ENCODE measurements at places on chromosomes 2 and 18.

DNA sequence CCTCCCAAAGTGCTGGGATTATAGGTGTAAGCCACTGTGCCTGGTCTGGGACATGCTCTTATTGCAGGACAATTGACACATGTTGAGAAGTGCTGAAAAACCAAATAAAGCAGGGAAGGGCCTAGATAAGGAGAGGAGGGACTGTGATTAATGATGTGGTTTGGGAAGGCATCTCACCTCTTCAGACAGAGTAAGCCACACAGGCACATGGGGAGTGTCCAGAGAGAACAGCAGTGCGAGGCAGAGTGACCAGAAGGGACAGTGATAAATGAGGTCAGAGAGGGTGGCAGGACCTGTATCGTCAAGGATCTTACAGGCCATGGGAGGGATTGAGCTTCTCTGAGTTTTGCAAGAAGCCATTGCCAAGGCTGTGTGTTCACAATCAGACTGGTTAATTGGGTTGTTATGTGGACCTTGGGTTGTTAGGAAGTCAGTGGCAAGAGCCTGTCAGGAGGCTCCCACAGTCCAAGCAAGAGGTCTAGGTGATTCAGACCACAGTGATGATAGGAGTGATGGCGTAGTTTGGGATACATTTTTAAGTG is 58.5 kb downstream of the EIF5B start:
- no peak for DNase-seq

GRCh38 chr2:146214394-146214929 is 1630.4 kb upstream of the ACVR2A start:
- no peak for DNase-seq

DNA sequence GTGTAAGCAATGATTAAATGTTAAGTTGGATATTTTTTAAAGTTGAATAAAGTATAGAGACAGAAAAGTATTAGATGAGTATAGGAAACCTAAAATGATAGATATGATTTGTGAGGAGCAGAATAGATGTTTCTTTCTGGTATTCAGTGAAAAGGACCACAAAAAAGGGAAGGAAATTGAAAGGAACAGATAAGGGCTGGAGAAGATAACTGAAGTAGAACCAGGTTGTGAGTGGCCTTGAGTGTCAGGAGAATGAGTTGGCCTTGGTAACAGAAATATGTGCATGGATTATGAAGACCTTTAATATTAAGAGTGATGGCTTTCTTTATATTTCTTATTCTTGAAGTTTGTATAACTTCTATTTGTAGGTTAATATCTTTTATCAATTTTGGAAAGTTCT is 543.5 kb downstream of the METTL4 start:
- DNase-seq: no peak

DNA sequence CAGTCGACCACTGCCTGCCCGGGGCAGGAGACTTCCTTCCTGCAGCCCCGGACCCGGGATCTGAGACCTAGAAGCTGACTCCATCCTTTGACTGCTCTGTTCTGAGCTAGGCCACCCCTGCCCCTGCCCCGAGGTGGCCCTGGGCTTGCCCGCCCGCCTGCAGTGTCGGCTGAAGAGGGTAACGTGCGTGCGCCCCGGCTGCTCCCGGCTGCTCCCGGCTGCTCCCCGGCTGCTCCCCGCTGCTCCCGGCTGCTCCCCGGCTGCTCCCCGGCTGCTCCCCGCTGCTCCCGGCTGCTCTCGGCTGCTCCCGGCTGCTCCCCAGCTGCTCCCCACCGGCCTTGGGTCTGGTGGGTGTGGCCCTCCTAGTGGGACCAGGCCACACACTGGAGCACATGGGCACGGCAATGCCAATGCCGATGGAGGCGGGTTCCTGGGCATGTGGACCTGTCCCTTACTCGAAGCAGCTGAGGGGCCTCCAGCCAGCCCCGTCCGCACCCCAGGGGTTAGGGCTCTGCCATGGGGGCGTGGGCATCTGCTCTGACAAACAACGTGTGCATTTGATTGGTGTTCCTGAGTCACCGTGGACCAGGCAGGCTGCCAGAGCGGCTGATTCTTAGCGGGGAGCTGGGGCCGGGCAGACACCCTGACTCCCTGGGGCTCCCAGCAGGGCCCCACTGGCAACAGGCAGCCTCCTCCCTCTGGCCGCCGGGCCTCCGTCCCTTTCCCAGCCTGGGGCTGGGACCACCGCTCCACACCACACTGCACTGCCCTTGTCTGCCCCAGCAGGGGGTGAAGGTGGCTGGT is 2.0 kb upstream of the GAL3ST2 start:
- DNase-seq: peak; percentile 68

GRCh38 chr2:9809064-9809356 is 34.3 kb upstream of the TAF1B start:
- DNase-seq: no peak

DNA sequence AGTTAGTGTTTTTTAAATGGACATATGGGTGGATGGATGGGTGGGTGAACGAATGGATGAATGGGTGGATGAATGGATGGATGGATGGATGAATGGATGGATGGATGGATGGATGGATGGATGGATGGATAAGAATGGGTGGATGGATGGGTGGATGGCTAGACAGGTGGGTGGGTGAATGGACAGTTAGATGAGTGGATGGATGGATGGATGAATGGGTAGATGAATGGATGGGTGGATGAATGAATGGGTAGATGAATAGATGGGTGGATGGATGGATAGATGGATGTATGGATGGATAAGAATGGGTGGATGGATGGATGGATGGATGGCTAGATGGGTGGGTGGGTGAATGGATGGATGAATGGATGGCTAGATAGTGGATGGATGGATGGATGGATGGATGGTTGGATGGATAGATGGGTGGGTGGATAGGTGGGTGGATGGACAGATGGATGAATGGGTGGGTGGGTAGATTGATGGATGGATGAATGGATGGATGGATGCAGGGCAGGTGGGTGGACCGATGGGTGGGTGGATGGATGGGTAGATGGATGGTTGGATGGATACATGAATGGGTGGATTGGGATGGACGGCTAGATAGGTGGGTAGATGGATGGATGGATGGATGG is 64.0 kb downstream of the CTIF start:
- DNase-seq: no peak

DNA sequence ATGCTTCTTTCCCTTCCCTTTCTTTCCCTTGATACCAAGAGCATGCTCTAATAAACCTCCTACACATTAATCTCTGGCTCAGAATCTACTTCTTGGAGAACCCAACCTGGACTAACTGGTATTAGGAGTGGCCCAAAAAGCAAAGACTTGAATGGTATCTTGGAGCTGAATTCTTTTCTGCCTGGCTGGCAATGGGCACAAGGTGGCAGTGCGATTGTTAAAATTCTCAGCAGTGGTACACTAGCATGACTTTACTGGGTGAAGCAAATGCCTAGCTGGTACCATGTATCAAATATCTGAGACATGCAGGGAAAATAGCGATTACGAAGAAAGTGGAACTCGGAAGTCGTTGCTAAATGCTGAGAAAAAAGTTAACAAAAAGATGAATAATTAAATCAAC is 376.1 kb downstream of the XIRP2 start:
- DNase-seq: no peak

GRCh38 chr18:36934884-36935283 is 106.0 kb downstream of the KIAA1328 start:
- no peak for DNase-seq

GRCh38 chr18:41371156-41372045 is 583.6 kb upstream of the PIK3C3 start:
- DNase-seq: no peak

DNA sequence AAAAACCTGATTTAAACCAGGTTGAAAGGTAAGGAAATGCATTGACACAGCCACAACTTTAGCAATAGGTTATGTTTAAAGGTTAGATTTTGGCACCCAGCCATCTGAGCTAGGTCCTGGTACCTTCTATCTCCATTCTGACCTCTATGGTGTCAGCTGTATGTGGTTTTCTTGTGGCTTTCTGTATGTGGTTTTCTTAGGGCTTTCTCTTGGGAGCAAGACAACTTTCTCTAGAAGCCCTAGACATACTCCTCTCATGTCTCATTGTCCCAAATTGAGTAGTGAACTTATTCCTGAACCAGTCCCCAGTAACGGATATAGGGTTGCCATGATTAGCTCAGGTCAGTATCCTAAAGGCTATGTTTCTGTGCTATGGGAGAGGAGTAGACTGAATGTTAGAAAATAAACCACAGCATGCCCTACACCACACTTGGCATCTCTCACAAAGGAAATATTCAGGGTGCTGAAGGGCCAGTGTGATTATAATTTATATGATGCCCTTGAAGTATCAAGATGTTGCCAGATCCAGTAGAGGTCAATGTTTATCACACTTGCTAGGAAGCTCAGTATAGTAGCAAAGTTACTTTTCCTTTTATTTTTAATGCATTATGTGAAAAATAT is 176.1 kb downstream of the CAPN13 start:
- DNase-seq: no peak

- DNase-seq: no peak
Observed at GRCh38 chr2:136288249-136288648, 170.3 kb upstream of the CXCR4 start.

DNA sequence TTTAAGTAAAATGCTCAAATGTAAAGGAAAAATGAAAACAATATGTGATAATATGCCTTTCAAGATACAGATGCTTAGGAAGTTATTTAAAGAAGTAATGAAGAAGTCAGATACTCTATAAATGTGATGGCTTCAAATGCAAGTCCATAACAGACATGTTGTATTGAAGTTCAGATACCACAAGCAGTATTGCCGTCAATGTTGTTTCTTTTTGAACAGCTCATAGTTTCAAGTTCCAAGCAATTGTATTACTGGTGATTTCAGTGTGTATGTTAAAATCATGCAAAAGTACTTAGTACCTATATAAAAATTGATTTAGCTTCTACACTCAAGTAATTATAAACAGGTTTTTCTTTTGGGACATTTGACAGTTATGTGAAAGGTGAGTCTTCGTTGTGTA is 24.9 kb downstream of the KCMF1 start:
- DNase-seq: no peak

GRCh38 chr18:61606759-61607158 is 273.5 kb downstream of the CDH20 start:
- DNase-seq: peak; percentile 84

DNA sequence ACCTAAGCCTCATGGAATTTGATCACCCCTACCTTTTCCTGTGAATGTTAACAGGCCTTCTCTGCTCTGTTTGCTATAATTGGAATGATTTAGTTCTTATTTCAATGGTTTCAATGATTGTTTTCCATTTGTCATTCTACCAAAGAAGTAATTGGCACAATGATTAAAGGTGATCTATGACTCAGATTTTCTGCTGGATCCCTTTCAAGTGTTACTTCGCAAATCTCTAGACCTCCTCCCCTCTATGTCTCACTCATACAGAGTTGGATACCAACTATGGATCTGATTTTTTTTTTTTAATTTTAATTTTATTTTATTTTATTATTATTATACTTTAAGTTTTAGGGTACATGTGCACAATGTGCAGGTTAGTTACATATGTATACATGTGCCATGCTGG is 29.6 kb upstream of the FAM117B start:
- DNase-seq: no peak

GRCh38 chr2:2149379-2149778 is 181.7 kb downstream of the MYT1L start:
- DNase-seq: no peak

DNA sequence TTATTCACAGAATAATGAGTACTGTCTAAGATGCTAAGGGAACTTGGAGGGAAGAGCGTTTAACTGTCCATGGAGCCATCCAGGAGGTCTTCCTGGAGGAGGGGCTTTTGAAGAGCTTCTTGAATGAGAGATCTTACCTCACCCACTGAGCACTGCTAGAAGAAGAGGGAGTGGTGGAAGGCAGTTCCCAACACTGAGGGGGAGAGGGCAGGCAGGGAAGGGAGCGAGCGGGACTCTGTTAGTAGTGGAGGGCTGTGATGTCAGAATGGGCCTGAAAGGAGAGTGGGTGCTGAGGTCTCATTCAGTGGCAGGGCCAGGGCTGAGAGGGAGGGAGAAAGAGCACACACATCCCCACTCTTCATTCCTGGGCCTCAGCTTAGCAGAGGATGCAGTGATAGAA is 65.0 kb downstream of the NCK2 start:
- no peak for DNase-seq

Data from HS-5 (cell line).